CD8-positive, alpha-beta memory T cell (primary cell): ENCODE measurements at places on chromosomes 5 and 9. TPM values are rescaled to one million over a fixed set of nuclear protein-coding genes. Genes with fewer than 3 reads are reported as not detected.

INIP gene
- 40.2 TPM for total RNA-seq

DNA sequence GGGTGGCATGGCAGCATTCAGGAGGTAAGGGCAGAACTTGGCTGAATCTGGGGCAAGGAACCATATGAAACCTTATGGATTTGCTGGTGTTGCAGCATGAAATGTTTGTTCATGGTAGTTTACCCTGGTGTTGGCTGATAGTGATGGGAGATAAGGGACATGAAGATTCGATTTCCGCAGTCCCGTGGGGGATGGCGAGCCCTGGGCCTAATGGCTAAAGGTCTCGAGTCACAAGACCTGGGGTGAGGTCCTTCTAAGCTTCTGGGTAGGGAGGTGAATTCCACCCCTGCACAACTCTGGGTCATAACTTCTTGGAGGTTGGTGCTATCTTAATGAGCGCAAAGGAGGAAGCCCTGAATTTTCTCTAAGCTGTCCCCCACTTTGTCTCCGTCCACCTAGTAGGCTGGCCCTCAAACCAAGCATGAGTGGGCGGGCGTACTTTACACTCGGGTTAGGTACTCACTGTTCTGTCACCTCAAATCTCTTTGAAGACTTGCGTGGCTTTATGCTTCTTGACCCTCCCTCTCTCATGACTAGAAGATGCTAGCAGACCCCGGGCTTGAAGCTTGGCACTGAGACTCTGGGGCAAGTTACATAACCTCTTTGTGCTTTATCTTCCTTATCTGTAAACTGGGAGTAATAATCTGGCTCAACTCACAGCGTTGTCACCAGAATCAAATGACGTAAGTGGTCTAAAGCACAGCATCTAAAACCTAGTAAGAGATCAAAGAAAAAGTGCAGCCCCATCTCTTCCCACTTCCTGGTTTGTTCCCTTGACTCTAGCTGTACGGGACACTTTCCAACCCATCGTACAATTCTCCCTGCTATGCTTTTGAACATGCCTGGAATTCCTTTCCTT lies 72.5 kb downstream of the BASP1 start:
- H3K4me3 ChIP-seq = no peak overlapping the region
- no peak for DNase-seq
- H3K27me3 ChIP-seq = no peaks in the 10 kb centered on the region
- no peak overlapping the region for H3K27ac ChIP-seq

PCDHGA5 gene
- total RNA-seq = 0.09 TPM

FAM169A gene
- total RNA-seq = 8.6 TPM

DNA sequence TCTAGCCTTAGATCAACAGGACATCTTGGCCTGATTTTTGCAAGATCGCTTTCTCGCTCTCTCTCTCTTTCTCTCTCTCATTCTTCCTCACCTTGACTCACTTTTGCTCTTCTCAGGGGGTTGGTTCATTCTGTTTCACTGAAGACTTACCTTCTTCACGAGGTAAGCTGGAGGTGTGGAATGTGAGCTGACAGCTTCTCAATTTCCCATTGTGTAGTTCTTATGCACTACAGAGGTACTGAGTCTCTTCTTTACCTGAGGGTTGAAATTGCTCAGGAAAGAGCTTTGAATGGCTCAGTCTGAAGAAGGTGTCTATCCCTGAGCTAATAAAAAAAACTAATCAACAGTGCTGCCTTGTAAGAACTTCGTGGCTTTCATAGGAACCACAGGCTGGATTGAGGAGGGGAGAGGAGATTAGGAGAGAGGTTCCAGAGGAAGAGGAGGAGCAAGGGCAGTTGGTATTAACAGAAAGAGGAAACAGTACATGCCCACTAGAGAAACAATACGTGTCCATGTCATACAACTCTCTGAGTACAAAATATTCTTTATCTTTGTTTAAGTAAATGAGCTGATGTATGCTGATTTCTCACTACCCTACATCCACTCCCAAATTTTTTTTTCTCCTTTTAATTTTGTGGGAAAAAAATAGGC lies 192.2 kb downstream of the TMEM167A start:
- no peak overlapping the region for H3K4me3 ChIP-seq
- H3K4me1 ChIP-seq = no peaks in the 10 kb centered on the region
- DNase-seq = no peak
- no peaks in the 10 kb centered on the region for H3K36me3 ChIP-seq
- H3K27me3 ChIP-seq = no peaks in the 10 kb centered on the region

DNA sequence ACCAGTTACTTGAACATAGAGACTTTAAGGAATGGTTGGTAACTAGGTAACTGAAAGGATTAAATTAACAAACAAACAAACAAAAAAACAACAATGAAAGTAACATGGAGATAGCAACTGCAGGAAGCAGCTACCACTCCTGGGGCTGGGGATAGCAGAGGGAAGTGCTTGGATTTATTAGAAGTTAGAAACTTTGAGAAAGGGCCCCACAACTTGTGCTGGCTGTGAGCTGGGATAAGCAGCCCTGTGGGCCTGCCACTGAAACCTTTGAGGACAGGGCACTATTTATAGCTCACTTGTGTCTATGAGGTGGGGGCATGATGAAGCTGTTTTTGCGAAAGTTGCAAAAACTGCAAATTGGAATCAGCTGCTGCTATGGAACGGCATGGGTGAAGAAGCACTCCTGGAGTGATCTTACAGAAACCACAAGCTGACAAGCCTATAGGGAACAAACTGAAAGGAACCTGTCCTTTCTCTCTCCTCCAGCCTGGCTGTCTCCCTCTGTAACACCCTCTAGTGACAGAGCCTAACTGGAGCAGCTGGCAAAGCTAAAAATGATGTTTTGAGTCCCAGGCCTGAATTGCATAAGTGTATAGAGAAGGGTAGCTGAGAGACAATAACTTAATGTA lies 91.4 kb upstream of the RANBP6 start:
- no peak overlapping the region for H3K4me3 ChIP-seq
- H3K4me1 ChIP-seq = no peaks in the 10 kb centered on the region
- no peaks in the 10 kb centered on the region for H3K36me3 ChIP-seq
- DNase-seq = no peak
- no peak overlapping the region for H3K27ac ChIP-seq

- DNase-seq = no peak
- H3K27ac ChIP-seq = no peak overlapping the region
- no peak overlapping the region for H3K4me3 ChIP-seq
- no peaks in the 10 kb centered on the region for H3K27me3 ChIP-seq
- H3K4me1 ChIP-seq = no peaks in the 10 kb centered on the region
These were observed 24.6 kb upstream of the SVEP1 start for GRCh38 chr9:110604171-110604601.

DNA sequence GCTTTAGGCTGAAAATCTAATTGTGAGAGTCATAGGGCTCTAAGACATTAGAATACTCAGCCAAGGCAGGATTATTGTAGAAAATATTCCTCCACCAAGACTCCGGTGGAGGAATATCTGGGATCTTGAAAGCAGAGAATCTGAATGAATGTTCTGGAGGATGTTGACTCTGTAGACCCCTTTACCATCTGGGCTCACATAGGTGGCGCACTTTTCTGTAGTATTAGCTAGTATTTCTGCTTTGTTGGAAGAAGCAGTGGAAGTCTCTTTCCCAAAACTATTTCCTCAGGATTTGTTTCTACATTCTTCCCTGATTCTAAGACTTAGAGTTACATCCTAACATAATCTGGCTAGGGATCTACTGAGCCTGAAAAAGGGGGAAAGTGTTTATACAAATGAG lies 752.4 kb upstream of the SEMA6A start:
- H3K4me3 ChIP-seq = no peak overlapping the region
- no peaks in the 10 kb centered on the region for H3K4me1 ChIP-seq
- H3K27ac ChIP-seq = no peak overlapping the region
- H3K36me3 ChIP-seq = no peaks in the 10 kb centered on the region
- H3K27me3 ChIP-seq = no peaks in the 10 kb centered on the region
- DNase-seq = no peak

DNA sequence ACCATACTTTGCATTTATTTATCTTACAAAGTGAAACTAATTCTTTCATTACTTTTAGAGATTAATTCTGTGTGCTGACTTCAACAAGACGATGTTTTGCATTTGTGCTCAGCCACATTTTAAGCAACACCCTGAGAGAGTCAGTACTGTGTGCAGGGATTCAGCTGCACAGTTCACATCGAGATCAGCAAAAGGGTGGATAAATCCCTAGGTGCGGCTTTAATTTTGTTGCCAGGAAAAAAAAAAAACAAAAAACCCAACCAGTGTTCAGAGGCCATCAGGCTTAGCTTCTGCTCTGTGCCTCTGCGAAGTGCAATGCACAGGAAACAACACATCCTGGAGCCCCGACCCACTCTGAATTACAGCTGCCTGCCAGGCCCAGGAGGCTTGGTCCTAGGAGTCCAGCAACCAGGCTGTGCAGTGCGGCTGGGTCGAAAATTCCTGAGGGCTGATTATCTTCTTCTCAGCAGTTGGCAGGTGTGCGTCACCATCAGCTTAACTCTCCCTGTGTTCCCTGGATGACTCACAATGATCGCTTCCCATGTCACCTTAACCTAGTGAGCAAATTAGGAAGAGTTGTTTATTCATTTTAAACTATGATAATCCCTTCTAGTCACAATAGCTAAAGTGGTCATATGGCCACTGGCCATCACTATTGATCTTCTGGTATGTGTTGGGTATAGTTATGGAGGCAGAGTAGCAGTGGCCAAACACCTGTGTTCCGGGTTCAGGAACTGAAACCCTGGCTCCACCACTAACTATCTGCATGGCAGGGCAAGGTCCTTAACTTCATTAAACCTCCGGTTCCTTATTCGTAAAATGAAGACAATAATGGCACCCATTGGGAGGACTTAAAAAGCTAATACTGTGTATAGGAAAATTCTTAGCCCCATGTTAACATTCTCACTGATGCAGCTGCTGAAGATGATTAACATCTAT lies 31.2 kb upstream of the NDUFB6 start:
- H3K27ac ChIP-seq = no peak overlapping the region
- H3K27me3 ChIP-seq = no peaks in the 10 kb centered on the region
- H3K4me3 ChIP-seq = no peak overlapping the region
- no peaks in the 10 kb centered on the region for H3K36me3 ChIP-seq
- no peaks in the 10 kb centered on the region for H3K4me1 ChIP-seq
- no peak for DNase-seq

GRCh38 chr5:175878544-175879438 lies 7.4 kb downstream of the CPLX2 start:
- H3K4me3 ChIP-seq = no peak overlapping the region
- no peaks in the 10 kb centered on the region for H3K27me3 ChIP-seq
- no peak for DNase-seq
- no peaks in the 10 kb centered on the region for H3K4me1 ChIP-seq

- no peaks in the 10 kb centered on the region for H3K27me3 ChIP-seq
- H3K27ac ChIP-seq = no peak overlapping the region
- H3K36me3 ChIP-seq = no peaks in the 10 kb centered on the region
- no peaks in the 10 kb centered on the region for H3K4me1 ChIP-seq
- DNase-seq = no peak
These were observed 118.7 kb upstream of the FST start for GRCh38 chr5:53361708-53362107.

DNA sequence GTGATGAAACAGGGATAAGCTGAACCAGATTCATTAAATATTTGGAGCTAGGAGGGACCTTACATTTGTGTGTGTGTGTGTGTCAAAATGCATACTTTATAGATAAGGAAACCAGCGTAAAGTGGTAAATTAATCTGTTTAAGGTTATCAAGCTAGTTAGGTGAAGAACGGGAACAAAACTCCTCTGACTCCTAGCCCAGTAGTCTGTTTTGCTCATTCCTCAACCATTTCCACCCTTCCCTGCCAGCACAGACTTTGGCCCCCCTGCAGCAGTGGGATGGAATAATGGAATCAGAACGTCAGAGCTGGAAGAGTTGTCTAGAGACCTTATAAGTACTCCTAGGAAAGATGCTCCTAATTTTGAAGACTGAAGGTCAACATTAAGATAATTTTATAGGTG lies 6.5 kb downstream of the AGXT2 start:
- H3K27ac ChIP-seq = no peak overlapping the region
- no peak for DNase-seq
- H3K4me3 ChIP-seq = no peak overlapping the region
- H3K4me1 ChIP-seq = no peaks in the 10 kb centered on the region
- H3K36me3 ChIP-seq = no peaks in the 10 kb centered on the region

GRCh38 chr9:72506615-72507014 lies 14.8 kb upstream of the TMC1 start:
- H3K27me3 ChIP-seq = no peaks in the 10 kb centered on the region
- no peaks in the 10 kb centered on the region for H3K4me1 ChIP-seq
- no peak for DNase-seq
- no peak overlapping the region for H3K4me3 ChIP-seq
- H3K36me3 ChIP-seq = no peaks in the 10 kb centered on the region
- no peak overlapping the region for H3K27ac ChIP-seq

PCDHB10 gene
- not detected for total RNA-seq

DNA sequence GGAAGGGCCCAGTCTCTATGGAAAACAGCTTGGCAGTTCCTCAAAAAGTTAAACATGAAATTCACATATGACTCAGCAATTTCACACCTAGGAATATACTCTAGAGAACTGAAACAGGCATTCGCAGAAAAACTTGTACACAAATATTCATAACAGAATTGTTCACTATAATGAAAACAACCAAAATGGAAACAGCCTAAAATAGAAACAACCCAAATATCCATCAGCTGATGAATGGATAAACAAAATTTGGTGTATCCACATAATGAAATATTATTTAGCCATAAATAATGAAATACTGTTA lies 4.8 kb upstream of the GPR150 start:
- H3K4me1 ChIP-seq = peaks cover 11% of the 10 kb centered on the region
- no peaks in the 10 kb centered on the region for H3K36me3 ChIP-seq
- no peak overlapping the region for H3K4me3 ChIP-seq
- no peak overlapping the region for H3K27ac ChIP-seq
- H3K27me3 ChIP-seq = no peaks in the 10 kb centered on the region
